ENCODE measurements at places on chromosomes 4 and X.

DNA sequence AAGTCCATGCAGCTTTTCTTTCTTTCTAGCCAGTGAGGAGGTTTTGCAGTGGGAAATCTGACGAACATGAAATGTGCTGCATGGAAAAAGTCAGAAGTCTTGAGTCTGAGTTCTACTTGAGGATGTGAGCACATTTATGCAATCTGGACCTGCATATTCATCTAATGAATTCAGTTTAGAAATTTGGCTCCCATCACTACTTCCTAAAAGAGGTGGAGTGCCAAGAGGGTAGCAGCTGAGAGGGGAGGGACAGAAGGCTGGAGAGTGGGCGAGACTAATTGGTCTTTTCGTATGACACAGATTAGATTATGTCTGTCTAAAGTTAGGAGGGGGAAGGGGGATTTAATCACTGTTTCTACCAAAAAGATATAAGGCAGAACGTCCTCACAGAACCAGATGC is 535.9 kb downstream of the IQCM start:
- no peak for DNase-seq

DNA sequence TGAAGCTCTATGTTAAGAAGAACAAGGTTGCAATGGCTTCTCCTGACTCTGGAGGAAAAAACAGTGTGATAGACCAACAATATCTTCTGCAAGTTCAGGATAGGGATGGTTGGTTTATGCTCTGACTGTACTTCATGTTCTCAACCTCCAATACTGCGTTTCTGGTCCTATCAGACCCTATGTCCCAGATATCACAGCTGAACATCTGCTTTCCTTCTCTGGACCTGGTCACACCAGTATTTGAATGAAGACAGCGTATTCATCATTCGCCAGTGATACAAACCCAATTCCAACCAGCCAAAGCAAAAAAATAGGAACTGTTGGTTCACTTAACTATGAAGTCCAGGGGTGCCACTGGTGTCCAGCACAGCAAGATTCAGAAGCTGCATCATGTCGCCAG is 124.5 kb upstream of the KLF3 start:
- no peak for DNase-seq

GRCh38 chr4:40586729-40587128 is 42.9 kb downstream of the RBM47 start:
- no peak for DNase-seq

- no peak for DNase-seq
Observed at GRCh38 chrX:50704360-50704759, 109.6 kb downstream of the SHROOM4 start.

- no peak for DNase-seq
Observed at GRCh38 chr4:132334081-132334480, 815.0 kb upstream of the PCDH10 start.

GRCh38 chr4:86870442-86871069 is 21.4 kb upstream of the SLC10A6 start:
- no peak for DNase-seq

DNA sequence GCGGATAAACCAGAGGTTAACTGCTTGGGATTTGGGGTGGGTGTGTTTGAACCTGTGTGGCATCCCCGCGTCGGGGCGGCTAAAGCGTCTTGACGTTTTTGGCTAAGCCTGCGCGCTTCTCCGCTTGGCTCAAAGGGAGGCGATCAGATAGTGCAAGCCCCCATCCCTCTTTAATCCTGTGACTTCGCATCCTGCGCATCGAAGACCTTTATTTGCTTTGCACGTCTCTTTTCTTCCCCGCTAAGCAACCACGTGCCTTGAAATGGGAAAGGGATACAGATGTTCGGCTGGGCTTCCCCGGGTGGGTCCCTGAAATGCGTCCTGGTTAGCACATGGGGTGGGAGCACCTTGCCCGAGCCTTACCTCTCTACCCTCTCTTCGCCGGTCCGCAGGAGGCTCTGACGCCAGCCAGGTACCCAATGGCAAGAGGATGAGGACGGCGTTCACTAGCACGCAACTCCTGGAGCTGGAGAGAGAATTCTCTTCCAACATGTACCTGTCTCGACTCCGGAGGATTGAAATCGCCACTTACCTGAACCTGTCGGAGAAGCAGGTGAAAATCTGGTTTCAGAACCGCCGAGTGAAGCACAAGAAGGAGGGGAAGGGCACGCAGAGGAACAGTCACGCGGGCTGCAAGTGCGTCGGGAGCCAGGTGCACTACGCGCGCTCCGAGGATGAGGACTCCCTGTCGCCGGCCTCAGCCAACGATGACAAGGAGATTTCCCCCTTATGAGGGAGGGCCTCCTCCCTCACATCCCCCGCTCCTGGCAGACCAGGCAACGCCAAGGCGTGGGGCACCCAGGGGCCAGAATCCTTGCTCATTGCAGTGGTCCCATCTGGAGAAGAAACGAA is 1.5 kb downstream of the GSX2 start:
- no peak for DNase-seq

DNA sequence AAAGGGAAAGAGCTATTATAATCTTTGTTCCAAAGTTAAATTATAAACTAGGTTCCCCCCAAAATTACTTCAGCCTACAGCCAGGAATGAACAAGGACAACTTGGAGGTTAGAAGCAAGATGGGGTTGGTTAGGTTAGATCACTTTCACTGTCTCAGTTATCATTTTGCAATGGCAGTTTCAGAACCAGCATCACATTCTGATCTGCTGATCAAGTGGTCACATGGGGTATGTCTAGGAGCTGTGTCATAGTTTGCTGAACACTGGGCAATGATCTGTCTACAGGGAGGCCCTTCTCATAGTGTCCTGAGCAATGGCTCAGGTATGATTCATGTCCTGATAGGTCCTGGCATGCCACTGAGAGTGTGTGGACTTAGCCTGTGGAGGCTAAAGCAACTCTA is 41.6 kb upstream of the XIAP start:
- DNase-seq: peak; percentile 74

DNA sequence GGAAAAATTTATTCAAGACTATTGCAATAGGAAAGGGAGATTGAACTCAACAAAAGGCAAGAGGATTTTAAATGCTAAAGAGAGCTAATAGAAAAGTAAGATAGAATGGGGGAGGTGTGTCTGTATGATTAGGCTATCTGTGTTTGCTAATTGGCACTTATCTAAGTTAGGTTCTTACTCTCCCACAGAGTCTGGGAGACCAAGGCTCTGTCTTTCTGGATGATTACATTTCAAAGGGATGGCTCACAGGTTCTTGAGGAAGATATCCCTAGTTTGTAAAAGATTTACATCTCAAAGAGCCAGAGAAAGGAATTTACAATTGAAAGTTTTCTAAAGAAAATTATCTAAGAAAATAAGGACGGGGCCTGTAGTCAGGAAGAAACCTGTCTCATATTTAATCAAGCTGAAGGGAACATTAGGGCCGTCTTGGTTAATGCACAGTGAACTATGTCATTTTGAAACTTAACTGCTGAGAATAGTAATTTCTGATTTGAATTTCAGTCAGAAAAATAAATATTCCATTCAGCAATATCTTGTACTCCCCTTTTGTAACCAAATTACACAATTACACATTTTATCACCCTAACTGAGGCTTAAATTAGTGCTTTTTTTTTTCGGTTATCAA is 75.8 kb downstream of the MAGEB10 start:
- DNase-seq: no peak

DNA sequence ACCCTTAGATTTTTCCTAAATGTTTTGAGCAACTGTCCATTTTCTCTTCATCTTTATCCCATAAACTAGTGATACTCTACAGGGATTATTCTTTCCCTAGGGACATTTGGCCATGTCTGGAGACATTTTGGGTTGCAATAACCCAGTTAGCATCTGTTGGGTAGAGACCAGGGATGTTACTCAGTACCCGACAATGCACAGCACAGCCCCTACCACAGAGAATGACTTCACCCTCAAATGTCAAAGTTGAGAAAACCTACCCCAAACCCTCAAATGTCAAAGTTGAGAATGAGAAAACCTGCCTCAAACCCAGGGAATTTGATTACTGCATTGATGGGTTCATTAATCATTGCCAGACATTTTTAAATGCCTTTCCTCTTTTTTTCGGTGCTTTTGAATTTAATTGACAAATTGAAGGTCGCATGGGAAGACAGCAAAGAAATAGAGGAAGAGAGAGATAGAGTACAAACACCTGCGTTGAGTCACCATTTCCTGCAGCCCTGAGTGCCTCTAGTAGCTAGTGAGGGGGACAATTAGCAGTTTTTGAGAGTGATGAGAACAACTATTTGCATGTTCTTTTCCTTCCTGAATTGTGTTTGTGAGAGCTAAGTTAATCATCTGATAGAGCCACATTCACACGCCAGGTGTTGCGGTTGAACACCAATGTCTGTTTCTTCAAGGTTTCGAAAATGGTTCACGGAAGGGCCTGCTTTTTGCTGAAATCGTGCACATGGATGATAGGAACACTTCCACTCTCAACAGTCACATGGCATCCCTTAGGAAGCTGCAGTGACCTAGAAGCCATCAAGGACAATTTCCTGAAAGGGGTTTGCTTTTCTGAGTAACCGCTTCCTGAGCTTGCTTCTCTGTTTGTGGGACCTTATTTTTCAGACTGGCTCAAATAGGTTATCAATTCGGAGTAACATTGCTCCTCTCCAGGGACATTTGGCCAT is 203.9 kb upstream of the VCX3A start:
- DNase-seq: no peak

GRCh38 chrX:110532581-110532931 is 173.9 kb downstream of the RTL9 start:
- no peak for DNase-seq

DNA sequence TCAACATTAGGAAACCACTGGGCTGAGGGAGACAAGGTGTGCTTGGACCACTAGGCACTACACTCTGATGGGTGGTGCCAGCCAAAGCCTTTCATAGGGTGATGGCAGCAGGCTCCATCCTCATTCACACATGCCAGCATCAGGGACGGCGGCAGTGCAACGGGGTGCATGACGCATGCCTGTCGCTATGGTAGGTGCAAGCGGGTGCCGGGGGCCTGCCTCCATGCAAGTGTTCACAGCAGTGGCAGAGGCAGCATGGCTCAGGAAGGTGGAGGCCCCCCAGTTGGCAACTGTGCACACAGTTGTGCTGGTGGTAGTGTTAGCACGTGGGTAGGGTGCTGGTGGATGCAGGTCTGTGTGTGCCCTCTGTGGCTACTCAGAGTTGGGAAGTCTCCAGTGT is 184.1 kb downstream of the RELL1 start:
- no peak for DNase-seq

- DNase-seq: no peak
Observed at GRCh38 chr4:821181-821591, 4.7 kb downstream of the CPLX1 start.

DNA sequence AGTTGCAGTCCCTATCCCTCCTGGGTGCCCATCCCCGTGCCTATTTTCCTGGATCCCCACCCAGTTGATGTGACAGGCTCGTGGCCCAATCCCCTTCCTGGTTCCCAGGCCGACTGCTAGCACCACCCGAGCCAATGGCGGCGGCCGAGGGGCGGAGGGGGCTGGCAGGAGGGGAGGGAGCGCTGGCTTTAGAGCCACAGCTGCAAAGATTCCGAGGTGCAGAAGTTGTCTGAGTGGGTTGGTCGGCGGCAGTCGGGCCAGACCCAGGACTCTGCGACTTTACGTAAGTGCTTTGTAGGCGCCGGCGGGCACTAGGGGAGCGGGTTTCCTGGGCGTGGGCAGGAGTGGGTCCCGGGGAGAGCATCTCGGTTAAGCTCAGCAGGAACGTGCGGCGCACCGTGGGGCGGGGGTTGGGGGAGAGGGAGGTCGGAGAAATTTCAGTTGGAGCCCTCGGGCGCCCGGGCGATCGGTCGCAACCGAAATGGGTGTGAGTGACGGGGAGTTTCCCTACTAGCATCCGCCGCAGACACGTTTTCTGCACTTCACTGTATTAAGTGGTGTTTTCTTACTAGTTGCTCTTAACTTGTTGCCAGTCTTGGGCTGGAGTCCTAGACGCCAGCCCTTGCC is at the start of gene PLS3:
Gene PLS3 (plus strand): TSS at position 197 of the 627 bp plus-strand sequence. CDS start 49,077 bp downstream, outside the sequence.
- DNase-seq: peak; percentile 80

- peak; percentile 43 for DNase-seq
Observed at GRCh38 chr4:123701131-123701575, 304.6 kb downstream of the SPRY1 start.

DNA sequence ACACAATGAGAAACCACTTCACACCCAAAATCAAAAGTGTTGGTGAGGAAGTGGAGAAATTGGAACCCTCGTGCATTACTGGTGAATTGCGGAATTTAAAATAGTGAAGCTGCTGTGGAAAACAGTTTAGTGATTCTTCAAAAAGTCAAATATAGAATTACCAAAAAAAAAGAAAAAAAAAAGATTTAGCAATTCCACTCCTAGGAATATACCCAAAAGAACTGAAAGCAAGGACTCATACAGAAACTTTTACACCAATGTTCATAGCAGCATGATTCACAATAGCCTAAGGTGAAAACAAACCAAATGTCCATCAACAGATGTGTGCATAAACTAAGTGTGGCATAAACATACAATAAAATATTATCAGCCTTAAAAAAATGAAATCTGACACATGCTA is 364.3 kb upstream of the FAM241A start:
- DNase-seq: no peak

DNA sequence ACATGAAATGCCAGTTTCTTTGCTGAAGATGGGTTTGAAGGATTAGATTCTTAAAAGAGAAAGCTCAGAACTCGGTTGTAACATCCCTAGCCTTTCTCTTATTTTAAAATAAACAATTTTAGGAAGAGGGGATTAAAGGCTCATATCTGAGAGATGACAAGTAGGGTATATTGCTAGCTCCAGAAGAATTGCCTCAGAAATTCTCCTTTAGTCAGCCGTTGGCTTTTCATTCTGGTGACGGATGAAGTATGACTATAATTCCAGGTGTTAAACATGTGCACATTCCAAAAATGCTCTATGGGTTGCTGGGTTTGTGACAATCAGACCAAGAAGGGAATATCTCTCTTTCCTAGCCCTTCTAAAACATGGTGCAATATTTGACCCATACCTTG is 17.8 kb downstream of the DKK2 start:
- peak; percentile 19 for DNase-seq

DNA sequence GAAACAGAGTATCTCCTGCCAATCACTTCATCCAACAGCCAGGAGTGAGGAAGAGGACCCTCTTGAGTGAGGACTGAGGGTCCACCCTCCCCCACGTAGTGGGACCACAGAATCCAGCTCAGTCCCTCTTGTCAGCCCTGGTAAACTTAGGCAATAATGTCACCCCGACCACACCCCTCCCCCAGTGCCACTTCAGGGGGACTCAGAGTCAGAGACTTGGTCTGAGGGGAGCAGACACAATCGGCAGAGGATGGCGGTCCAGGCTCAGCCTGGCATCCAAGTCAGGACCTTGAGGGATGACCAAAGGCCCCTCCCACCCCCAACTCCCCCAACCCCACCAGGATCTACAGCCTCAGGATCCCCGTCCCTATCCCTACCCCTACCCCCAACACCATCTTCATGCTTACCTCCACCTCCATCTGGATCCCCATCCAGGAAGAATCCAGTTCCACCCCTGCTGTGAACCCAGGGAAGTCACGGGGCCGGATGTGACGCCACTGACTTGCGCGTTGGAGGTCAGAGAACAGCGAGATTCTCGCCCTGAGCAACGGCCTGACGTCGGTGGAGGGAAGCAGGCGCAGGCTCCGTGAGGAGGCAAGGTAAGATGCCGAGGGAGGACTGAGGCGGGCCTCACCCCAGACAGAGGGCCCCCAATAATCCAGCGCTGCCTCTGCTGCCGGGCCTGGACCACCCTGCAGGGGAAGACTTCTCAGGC is at the start of the genes CSAG1 and MAGEA12:
Gene CSAG1 (minus strand): TSS at position 461 of the 715 bp plus-strand sequence. CDS start 1,261 bp downstream, outside the sequence.
Gene MAGEA12 (plus strand): TSS at position 497 of the 715 bp plus-strand sequence. CDS start 2,405 bp downstream, outside the sequence.
- DNase-seq: no peak

All from LHCN-M2 (cell line).